Activated CD4-positive, alpha-beta T cell treated with anti-CD3 and anti-CD28 coated beads, Interleukin-2, amount 50 U/mL, for 4 hours (primary cell): ENCODE measurements at places on chromosomes 6 and 20.

DNA sequence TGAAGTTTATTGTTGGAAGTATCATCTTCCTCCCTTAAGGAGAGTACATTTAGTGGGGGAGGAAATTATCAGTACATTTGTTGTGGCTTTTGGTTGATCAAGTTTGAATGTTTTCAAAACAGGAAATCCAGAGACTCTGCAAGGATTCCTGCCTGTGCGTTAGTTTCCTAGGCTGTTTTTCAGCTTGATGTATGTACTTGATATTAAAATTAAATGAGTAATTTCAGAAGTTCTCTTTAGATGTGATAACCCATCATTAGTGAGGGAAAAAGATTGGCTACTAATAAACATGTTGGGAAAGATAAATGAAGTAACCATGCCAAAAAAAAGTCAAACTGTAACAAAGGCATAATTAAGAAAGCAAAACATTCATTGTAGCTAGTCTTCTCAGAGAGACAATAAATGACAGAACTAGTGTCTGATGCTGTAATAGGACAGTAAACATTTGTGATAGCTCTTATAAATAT lies 88.0 kb upstream of the TULP1 start:
- no peak for DNase-seq

- DNase-seq: no peak
Measured at GRCh38 chr6:125445054-125445453, 143.3 kb upstream of the HDDC2 start.

DNA sequence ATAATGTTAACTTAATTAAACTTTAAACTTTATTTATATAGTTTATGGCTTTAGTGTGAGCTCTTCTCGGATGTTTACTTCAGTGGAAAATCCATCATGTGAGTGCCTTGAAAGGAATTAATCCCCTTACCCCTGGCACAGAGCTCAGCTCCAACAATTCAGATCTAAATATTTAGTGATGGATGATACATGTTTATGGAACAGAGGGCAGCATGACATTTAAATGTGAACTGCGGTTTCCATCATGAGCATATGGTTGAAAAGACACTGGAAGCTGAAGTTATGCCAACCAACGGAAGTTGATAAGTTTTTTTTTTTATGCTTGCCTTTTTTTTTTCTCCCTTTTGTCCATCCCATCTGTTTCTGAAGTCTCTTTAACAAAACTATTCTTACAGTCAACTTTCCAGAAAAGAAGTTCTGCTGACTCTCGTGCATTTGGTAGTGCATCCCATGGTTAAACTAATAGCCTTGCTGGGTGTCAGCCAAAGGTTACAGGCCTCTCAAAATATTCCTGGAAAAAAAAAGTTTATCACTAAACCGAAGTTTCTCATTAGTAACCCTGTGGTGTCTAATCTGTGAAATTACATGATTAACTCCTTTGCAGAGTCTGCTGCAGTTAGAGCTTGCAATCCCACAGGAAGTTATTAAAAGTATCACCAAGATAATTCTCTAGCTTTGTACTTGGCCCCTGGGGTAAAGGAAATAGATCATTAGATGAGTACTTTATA lies 243.9 kb upstream of the TCF21 start:
- DNase-seq: no peak

DNA sequence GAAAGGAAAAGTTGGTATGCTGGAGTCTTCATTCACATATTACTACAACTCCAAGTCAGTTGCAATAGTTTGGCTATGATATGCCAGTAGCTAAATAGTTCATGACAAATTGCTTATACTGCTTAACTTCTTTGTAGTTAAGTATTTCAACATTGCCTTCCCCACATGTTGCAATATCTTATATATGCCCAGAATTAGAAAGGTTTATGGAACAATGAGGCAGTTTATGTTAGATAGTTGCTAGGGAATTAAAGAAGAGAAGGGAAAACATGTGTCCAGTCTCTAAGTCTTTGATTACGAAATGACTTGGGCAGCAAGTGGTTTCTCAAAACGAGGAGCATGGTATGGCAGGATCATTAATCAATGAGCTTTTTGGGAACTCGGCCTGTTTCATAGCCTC lies 145.8 kb downstream of the PLCB4 start:
- DNase-seq: no peak
